Endothelial cell (in vitro differentiated cells): ENCODE measurements at places on chromosomes 12 and 14.

- no peak for DNase-seq
Observed at GRCh38 chr12:87704374-87704773, 324.8 kb downstream of the C12orf50 start.

DNA sequence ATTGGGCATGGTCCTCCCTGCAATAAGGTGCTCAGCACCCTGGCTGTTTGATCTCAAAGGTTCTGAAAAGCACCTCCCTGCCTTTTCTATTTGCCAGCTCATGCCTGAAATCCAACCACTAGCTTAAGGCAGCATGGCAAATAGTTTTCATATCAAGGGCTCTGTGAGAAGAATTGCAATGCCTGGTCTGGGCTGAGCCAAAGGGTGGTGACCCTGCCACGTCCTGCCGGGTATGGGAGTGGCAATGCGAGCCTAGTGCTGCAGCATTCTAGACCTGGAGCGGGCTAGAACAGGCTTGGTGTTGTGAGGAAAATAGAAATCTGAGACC lies 2.3 kb upstream of the SCNN1A start:
- DNase-seq = no peak

- no peak for DNase-seq
Observed at GRCh38 chr12:94460616-94460959, 921 bp upstream of the CEP83 start.

DNA sequence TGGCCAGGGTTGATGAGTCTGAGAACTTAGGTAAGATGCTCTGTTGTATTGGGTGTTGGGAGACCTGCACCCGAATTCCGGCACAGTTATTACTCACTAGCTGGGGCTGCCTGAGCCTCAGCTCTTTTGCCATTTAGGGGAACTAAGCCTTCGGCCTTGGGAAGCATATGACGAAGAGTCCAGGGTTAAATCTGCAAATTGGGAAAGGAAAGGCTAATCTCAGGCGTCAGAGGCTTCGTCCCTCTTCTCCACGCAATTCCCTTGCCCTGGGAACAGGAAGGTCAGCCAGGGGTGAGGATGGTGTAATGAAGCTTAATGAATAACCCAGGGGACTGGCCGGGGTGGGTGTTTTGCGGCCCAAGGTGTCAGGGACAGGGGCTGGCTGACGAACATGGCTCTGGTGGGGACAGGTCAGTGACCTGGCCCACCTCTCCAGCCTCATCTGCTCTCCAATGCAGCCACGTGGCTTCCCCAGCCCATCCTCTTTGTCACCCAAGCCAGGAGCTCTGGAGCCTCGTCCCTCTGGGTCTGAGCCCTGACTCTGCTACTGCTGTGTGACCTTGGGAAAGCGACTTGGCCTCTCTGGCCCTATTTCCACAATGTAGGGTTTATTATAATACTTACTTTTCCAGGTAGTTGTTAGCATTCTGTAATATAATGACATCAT lies 3.8 kb upstream of the SDSL start:
- DNase-seq = no peak

GRCh38 chr14:104580961-104581360 lies 1.4 kb downstream of the C14orf180 start:
- DNase-seq = no peak
